Daoy (cell line): ENCODE measurements at places on chromosomes 6 and 20. TPM values are rescaled to one million over a fixed set of nuclear protein-coding genes. Genes with fewer than 3 reads are reported as not detected.

Gene WFDC10A
- total RNA-seq: not detected in 2 replicates

Gene COX4I2
- total RNA-seq: not detected in 2 replicates

Gene FAM217A
- total RNA-seq: not detected in 2 replicates

Gene FKBP5
- total RNA-seq: 6.8 and 10.2 TPM in 2 replicates

Gene RNF182
- 4.7 and 8.7 TPM in 2 replicates for total RNA-seq

Gene RSPO3
- total RNA-seq: not detected in 2 replicates

Gene ZNF311
- total RNA-seq: 0.74 and 2.1 TPM in 2 replicates

Gene ORC3
- total RNA-seq: 39.1 and 44.2 TPM in 2 replicates

Gene UBE2C
- total RNA-seq: 167 and 200 TPM in 2 replicates

Gene COL11A2
- 1.6 and 5.5 TPM in 2 replicates for total RNA-seq

Gene ENPP4
- total RNA-seq: 18.7 and 19.6 TPM in 2 replicates

Gene PPP1R3G
- 0.18 and 0.23 TPM in 2 replicates for total RNA-seq

Gene NKX2-4
- total RNA-seq: 3.8 and 7.3 TPM in 2 replicates

Gene FOXC1
- total RNA-seq: 5.9 and 7.0 TPM in 2 replicates

Gene C20orf144
- total RNA-seq: not detected in 2 replicates

Gene FAM162B
- 0.29 and 3.0 TPM in 2 replicates for total RNA-seq

Gene RARS2
- 38.9 and 39.6 TPM in 2 replicates for total RNA-seq

Gene TFAP2B
- total RNA-seq: not detected in 2 replicates
